ENCODE measurements at places on chromosomes 12 and 14.

GRCh38 chr14:101198398-101199027, 295.0 kb upstream of the RTL1 start:
- no peak for DNase-seq

DNA sequence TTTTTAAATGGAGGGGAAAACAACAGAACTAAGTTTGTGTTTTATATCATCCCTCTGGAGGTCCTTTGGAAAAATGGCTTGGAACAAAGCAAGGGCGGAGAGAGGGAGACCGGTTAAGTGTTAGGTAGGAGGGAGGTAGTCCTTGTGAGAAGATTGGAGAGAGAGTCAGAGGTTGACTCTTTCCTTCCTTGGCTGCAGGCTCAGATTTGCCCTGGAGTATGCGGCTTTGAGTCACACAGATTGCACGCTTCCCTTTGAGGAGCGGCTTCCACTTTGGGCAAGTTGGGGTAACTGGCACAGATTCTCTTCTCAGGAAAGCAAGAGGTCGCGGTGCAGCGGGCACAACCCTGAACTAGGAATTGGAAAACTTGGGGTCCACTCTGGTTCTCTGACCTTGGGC, 9.9 kb downstream of the SOCS2 start:
- DNase-seq, result no peak

GRCh38 chr12:106094304-106094703, 44.5 kb downstream of the NUAK1 start:
- no peak for DNase-seq

- DNase-seq, result no peak
Measured at GRCh38 chr12:7242176-7243101, 53.0 kb downstream of the PEX5 start.

DNA sequence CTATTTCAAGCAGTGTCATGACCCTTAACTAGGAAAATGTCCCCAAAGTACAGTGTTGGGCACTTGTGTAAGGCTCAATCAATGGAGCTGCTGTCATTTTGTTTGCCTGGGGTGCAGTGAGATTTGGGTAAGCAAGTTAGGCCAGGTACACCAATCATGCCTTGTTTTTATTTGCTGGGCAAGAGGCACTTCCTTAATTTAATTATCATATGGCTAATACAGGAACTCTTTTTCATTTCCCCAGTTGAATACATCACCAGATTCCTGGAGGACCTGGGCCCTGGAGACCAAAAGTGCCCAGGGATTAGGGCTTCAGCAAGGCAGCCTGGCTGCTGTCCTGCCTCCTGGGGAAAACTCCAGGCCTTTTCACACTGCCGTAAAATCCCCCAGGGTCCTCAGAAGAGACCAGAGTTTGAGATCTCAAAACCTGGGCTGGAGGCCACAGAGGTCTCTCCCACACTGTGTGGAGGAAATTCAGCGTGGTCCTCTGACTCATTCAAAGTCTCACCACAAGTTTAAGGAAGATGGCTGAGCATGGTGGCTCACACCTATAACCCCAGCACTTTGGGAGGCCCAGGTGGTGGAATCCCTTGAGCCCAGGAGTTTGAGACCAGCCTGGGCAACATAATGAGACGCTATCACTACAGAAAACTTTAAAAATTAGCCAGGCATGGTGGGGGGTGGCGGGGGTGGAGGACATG, 28.4 kb upstream of the FOXN3 start:
- DNase-seq, result no peak

- DNase-seq, result no peak
Measured at GRCh38 chr12:67436230-67436629, 167.1 kb downstream of the CAND1 start.

- no peak for DNase-seq
Measured at GRCh38 chr12:117404940-117405339, 43.5 kb upstream of the NOS1 start.

DNA sequence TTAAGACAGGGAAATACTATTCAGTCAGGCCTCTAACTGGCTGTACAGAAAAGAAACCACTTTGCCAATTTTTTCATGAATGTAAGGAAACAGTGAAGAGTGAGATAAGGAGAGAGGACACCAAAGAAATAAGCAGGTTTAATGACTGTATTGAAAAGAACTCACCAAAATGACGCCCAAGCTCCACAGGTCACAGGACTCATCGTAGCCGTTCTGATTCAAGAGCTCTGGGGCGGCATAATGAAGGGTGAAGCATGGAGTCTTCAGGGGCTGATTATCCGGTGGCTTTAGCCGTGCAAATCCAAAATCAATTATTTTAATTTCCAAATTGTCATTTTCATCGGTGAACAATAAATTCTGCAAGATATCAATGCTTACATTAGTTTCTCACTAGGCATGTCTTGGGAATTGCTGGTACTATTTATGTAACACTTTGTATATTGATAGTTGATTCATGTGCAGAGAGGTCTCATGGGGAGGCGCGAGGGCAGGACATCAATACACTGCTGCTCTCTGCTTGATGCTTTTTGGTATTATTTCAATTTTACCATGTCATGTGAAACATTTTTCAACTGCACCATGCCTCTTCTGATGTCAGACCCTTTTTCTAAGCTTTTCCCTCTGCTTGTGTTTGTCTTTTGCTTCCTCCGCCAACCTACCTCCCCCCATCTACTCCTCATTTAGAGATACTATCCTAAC, 74.2 kb upstream of the TTC7B start:
- no peak for DNase-seq

DNA sequence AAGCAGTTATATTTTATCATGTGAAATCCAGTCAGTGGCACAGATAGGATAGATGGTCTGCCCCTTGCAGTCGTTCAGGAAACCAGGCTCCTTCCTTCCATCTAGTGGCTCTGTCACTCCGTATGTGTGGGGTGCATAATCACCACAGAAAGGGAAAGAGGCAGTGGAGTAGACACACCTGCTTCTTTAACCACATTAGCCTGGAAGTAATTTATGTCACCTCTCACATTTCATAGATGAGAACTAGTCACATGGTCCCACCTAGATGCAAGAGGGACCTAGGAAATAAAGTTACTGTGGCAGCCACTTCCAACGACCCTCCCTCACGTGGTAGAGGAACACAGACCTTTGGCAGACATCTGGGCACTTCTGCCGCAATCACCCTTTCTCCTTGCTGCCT, 14.2 kb upstream of the RNU6-8 start:
- DNase-seq, result no peak

GRCh38 chr14:43503508-43503907, 1003.6 kb downstream of the FSCB start:
- peak; percentile 23 for DNase-seq

GRCh38 chr12:16266085-16266484, 11.4 kb downstream of the SLC15A5 start:
- no peak for DNase-seq

DNA sequence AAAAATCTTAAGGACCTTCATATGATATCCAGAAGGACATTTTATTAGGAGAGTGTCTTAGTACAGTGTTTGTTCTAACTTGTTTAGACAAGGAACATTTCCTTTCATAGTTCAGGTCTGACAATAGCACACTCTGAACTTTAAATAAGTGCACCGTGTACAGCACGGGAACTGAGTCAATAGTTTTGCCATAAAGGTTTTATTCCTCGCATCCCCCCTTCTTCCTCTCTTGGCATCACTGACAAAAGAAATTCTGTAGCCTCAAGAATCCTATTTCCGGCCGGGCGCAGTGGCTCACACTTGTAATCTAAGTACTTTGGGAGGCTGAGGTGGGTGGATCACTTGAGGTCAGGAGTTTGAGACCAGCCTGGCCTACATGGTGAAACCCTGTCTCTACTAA, 58.3 kb downstream of the TMCC3 start:
- DNase-seq, result no peak

- no peak for DNase-seq
Measured at GRCh38 chr14:90402016-90402415, 5.2 kb downstream of the CALM1 start.

DNA sequence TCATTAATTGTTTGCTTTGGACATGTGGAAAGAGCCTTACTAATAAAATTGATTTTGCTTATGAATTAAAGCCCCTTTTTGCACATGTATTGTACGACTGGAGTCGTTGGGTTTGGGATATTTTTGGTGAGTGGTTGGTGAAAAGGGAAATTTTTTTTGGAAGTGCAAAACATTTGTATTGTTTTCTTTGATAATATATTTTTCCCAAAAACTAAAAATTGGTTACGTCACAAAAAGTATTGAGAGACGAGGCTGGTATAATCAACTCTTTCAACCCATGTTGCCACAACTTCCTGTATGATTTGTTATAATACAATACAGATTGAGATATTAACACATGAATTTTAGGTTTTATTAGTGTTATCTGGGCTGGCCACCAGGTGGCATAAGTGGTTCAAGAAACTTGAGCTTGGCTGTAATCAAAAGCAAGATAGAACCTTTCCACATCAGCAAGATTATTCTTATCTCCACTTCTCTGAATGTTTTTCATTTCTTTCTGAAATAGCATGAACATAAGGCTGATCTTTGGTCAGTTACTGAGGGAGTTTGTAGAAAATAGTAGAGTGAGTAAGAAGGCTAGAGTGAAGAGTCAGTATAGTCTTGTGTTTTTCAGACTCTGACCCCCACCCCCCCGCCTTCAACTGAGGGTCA, 8.7 kb downstream of the NGDN start:
- peak; percentile 42 for DNase-seq

DNA sequence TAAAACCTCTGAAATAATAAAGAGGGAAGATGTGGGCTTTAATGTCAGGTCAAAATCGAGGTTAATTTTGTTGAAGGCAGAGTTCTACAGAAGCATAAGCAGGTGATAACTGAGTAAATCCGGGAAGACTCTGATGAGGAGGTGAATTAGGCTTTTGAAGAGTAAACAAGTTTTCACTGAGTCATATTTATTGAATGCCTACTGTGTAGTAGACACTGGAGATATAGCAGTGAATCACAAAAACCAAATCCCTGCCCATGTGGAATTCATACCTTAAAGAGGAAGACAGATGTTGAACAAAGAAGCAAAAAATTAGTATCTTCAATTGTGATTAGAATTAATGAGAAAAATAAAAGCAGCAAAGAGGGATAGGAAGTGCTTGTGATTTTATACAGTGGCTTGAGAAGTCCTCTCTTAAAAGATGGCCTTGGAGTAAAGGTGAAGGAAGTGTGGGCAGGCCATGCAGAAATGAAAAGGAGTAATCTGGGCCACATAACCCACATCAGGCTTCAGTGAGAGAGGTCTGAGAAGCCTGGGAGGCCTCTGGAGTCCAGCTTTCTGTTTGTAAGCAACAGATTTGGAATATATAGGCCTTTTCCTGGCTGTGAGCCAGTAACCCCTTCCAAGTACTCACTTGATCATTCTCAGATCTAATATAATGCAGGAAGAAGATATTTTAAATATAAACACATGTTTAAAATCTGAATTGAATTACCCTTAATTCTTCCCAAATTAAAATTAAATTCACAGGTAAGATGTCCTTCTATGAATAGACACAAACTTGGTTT, 46.7 kb downstream of the BHLHE41 start:
- no peak for DNase-seq

DNA sequence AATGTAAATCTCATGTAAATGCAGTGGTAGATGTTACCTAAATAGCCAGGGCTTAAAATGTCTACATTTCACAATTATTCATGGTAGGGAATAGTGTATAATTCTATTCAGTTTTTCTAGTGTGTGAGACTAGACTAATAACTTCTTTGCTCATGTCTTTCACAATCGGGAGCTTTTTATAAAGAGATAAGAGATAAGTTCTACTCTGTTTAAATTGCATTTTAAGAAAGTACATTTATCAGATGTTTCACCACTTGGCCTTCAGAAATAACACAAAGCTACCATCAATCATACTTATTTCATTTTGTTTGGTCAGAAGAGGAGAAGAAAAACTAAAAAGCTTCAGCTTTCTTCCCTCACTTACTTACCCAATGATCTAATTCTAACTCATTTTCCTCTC, 725.5 kb upstream of the FLRT2 start:
- DNase-seq, result no peak

DNA sequence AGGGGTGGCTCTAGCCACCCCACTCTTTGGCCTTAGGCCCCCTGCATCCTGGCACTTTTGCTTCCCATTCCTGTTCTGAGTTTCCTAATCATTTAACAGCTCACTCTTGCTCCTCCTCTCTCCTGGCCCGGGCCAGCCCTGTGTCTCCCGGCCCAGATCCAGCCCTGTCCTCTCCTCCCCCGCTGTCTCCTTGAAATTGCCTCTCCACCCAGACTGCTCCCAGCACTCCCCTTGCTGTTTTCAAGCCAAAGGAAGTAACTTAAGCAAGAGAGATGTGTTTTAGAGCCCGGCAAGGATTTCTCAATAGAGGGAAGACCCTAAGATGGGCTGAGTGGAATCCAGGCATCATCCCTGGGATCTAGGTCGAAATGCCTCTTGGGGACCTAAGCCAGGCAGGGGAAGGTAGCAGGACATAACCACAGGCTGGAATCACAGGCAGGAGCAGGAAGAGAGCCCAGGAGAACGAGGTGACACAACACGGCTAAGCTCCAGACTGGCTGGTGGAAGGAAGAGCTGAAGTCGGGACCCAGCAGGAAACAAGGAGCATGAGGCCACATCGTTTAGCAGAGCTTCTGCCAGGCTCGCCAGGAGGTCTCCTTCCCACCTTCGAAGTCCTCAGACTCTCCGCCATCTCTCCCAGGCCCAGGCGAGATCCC, 2.0 kb upstream of the LRP1-AS start:
- DNase-seq, result no peak

DNA sequence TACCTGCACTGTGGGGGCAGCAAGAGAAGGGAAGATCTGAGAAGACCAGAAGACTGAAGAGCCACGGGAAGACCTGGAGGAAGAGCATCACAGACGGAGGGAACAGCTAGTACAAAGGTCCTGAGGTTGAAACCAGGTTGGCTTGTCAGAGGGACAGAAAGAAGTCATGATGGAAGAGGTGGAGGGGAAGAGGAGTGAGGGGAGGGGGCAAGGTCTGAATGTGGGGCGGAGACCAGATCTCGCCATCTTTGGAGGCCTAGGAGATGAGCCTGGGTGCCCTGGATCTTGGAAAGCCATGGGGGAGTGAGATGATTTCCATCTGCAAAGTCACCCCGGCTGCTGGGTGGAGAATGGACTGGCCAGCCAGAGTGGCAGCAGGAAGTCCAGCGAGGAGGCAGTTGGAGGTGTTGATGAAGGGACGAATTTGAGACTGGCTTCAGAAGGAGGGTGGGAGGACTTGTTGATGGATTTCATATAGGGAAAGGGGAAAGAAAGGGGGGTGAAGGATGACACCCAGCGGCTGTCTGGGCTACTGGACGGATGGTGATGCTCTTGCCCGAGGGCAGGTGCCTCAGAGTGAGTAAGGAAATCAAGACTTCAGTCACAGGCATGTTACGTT, 14.6 kb upstream of the UBC start:
- no peak for DNase-seq

DNA sequence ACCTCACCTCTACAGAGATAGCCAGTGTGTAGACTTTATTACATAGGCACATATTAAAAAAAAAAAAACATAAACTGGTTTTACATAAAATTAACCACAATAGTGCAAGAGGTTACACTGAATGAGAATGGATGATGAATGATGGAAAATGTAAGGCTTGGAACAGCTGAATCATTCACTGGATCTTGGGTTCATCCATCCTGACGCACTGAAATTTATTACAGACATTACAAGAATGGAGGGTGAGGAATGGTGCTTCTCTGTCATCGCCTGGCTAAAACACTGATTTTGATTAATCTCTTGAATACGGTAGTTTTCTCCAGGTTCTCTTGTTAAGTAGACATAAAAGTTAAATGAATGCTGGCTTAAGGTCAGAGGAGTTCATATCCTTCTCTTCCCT, 40.0 kb upstream of the GTF2A1 start:
- no peak for DNase-seq

GRCh38 chr12:1322821-1323220, 271.6 kb downstream of the FBXL14 start:
- DNase-seq, result no peak

GRCh38 chr14:22547313-22547947, 41.6 kb downstream of the DAD1 start:
- DNase-seq, result no peak

- DNase-seq, result no peak
Measured at GRCh38 chr12:11836282-11837151, 187.0 kb downstream of the ETV6 start.
